ENCODE measurements at places on chromosomes 12 and 14. TPM values are rescaled to one million over a fixed set of nuclear protein-coding genes. Genes with fewer than 3 reads are reported as not detected.

The ERBB3 gene
- 0.39 TPM for total RNA-seq

The DICER1 gene
- total RNA-seq: 18.3 TPM

The SCNN1A gene
- total RNA-seq: 7.8 TPM

The HOXC9 gene
- total RNA-seq: not detected

The TAS2R8 gene
- total RNA-seq: not detected

The GALNT16 gene
- total RNA-seq: 0.37 TPM

The NT5DC3 gene
- total RNA-seq: 4.6 TPM
